ENCODE measurements at places on chromosomes 13 and 19.
A peak's percentile ranks its signal among the peaks of the same experiment; 100 is the strongest.

GRCh38 chr13:43494206-43494605 is 292.6 kb downstream of the ENOX1 start:
- no peak for DNase-seq

DNA sequence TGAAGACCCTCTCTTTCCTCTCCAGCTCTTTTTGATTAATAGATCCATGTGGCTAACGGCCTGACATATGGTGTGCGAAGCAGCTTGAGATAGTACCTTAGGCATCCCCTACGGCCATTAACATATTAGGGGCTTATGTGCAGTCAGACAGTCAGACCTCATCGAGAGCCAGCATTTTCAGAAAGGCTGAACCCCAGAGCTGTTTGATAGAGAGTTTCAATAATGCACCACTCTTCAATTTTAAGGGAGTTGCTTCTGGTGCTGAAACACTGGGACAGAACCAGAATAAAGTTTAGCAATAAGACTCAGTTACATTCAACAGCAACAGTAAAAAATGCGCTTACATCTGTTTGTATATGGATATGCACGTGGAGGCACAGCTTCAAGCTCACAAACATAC is 10.8 kb downstream of the POU4F1 start:
- DNase-seq = no peak

DNA sequence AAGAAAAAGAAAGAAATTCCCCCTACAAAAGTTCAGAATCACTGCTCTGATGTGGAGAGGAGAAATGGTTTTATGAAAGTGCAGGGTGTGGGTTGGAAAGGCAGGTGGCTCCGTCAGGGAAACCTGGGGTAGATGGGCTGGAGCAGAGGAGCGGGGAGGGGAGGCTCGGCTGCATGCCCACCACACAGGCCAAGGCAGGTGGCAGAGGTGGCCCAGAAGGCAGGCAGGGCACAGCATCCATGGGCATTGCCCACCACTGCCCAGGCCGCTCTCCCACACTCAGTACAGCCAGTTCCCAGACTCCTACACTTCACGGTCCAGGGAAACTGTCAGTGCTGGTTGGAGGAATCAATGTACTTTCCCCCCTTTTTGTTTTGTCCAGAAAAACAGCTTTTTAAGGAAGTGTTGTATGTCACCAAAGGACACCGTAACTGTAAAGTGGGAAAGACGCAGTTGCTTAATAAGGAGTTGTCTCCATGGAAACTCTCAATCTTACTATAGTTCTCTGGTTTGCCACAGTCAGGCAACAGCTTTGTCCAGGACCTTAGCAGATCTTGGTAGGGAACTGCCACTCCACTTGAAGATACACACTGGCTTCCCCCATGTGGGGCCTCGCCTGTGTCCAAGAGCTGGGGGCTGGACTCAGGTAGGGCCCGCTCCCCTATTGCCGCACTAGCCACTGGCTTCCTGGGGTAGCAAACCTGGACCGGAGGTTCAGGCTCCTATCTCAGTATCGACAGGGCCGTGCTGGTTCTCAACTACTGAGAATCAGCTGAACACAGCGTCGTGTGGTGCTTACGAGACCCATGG is 82.9 kb downstream of the RAB20 start:
- DNase-seq = peak; percentile 75

DNA sequence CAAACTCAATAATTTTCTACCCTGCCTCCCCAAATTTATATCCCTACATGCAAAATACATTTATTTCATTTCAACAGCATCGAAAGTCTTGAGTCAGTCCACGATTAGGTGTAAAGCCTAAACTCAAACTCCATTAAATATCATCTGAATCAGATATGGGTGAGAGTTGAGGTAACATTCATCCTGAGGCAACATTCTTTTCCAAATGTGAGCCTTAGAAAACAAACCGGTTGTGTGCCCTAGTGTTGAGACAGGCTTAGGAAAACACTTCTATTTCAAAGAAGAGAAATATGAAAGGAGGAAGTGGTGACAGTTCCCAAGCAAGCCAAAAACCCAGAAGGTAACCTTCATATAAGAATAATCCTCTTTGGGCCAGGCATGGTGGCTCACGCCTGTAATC is 12.1 kb upstream of the ZNF441 start:
- DNase-seq = no peak

DNA sequence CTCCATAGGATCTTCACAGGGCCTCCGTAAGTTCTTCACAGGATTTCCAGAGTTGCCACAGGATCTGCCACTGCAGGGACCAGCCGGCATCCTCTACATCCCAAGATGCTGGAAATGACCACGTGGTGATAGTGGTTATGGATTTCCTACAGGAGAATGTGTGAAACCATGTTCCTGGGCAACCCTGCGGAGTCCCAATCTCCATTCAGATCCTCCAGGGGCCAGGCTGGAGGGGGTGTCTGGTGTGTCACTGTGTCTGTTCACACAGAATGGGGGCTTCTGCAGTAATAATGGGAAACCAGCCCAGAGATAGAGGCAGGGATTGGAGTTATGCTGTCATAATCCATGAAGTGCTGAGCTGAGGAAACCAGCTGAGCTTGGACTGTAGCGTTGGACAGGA is 8.6 kb downstream of the LILRA6 start:
- no peak for DNase-seq

DNA sequence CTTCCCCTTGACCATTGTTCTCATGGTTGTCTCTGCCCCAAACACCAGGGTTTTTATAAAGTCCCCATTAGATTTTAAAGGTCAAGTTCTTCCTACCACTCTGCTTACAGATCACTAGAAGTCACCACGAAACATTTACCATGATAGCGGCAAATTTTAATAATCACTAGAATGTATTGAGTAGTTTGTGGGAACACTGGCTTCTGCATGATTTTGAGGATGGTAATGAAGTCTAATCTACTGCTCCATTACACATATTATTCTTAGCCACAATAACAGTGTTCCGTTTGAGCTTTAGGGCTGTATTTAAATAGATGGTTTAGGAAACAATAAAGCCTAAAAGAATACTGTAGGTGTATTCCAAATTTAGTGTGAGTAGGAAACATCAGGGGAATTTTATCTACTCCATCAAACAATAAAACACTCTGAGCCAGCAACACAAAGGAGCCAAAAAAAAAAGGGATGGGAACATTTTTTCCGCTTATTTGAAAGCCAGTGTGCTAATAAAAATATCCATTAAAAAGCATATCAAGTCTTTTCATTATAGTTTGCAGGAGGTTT is 49.7 kb downstream of the KLF12 start:
- DNase-seq = no peak

GRCh38 chr19:17289489-17289888 is 7.8 kb downstream of the ANKLE1 start:
- peak; percentile 79 for DNase-seq

DNA sequence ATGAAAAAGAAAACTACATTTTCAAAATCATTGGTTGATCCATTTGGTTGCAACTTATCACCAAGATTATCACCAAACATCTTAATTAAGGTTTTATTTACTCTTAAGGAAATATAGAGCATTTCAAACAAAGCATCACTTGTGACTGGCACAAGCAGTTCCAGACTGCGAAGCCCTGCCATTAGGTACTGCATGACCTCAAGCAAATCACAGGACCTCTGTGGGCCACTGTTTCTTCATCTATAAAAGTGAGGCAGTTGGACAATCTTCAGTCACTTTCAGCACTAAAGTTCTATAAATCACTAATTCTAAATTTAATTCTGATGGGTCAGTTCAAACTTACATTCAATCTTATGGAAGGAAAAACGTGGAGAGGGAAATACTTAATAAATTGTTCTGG is 2.0 kb downstream of the ELF1 start:
- peak; percentile 70 for DNase-seq

- peak; percentile 10 for DNase-seq
Observed at GRCh38 chr19:49988433-49988832, 27.5 kb upstream of the SIGLEC11 start.

DNA sequence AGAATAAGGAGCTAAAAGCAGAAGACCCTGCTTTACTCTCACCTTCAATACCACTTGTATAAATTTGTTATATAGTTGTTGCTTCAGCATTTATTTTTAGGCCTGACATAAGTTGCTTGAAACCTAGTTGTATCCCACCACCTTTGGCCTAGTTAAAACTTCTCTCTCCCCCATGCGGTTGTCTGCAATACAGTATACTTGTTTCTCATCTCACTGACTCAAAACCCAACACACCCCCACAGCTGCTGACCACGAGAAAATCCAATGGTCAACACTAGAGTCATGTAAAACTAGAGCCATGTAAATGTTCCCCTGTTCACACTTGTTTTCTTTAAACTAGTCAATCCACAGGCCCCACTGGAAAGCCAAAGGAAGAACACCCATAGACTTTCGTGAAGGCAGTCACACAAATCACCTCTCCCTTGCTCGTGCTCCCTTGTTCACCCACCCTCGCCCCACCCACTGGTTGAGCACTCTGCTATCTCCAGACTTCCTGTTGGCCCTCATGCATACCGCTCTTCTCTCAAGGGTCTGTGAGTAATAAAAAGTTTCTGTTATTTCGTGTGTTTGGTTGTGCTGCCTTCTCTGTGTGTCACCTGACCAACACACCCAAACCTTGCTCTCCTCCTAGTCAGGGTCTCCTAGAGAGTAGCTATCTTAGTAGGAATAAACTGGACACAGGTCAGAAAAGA is 12.9 kb upstream of the CCDC169 start:
- DNase-seq = peak; percentile 7

- no peak for DNase-seq
Observed at GRCh38 chr19:58586133-58586765, 13.1 kb upstream of the MZF1 start.

DNA sequence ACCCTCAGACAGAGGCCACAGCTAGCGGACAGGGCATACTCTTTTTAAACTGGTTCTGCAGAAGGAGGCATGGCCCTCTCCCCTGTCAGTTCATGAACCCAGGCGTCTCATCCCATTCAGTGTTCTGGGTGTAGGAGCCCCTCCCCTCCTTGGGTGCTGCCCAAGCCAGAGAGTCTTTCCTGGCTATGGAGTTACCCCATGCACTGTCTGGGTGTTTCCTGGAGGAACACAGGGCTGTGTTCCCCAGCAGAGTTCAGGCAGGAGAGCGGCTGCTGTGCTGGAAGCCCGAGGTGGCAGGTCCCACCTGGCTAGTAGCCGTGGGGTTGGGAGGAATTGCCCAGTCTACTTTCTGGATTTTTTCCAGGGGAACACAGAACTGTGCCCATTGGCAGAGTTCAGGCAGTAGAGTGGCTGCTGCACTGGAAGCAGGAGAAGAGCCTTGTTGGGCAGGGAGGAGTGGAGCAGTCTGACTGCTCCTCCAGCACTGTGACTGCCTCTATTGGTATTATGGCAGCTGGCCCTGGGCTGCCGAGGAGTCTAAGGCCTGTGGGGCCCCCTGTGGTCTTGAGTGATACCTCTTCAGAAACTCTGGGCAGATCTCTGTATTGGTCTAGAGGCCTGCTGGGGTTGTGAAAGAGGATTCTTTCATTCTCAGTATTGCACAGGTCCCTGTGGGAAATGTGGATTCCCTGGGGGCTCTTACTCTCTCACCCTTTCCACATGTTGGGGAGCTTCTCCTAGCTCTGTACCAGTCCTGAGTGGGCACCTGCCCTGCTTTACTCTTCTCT is 168.3 kb downstream of the PCDH20 start:
- DNase-seq = no peak

GRCh38 chr13:85896516-85897450 is 97.6 kb upstream of the SLITRK6 start:
- no peak for DNase-seq

DNA sequence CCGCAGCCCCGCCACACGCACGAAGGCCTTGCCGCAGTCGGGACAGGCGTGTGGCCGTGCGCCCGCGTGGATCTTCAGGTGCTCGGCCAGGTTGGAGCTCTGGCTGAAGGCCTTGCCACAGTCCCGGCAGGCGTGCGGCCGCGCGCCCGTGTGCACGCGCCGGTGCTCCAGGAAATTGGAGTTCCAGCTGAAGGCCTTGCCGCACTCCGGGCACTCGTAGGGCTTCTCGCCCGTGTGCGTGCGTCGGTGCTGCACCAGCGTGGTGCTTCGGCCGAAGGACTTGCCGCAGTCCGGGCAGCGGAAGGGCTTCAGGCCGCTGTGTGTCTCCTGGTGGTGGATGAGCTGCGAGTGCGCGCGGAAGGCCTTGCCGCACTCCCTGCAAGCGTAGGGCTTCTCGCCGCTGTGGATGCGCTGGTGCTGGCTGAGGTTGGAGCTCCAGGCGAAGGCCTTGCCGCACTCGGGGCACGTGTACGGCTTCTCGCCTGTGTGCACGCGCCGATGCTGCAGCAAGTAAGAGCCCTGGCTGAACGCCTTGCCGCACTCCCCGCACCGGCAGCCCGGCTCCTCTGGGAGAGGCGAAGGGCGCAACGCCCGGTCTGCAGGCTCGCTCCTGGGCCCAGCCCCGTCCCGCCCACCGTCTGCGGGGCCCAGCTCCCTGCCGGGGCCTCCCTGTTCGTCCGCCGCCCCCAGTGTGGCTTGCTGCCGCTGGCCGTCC is 3.6 kb upstream of the A1BG start:
- DNase-seq = no peak

DNA sequence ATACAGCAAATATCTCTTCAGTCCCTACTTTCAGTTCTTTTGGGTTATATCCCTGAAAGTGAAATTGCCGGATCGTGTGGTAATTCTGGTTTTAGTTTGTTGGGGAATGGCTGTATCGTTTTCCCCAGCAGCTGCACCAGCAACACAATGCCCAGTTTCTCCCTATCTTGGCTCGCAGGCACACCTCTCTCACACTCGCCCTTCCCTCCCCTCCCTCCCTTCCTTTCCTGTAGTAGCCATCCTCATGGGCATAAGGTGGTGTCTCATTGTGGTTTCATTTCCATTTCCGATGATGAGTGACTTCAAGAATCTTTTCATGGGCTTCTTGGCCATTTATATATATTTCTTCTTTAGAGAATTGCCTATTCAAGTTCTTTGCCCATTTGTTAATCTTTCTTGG is 8.6 kb upstream of the GPR18 start:
- DNase-seq = no peak

DNA sequence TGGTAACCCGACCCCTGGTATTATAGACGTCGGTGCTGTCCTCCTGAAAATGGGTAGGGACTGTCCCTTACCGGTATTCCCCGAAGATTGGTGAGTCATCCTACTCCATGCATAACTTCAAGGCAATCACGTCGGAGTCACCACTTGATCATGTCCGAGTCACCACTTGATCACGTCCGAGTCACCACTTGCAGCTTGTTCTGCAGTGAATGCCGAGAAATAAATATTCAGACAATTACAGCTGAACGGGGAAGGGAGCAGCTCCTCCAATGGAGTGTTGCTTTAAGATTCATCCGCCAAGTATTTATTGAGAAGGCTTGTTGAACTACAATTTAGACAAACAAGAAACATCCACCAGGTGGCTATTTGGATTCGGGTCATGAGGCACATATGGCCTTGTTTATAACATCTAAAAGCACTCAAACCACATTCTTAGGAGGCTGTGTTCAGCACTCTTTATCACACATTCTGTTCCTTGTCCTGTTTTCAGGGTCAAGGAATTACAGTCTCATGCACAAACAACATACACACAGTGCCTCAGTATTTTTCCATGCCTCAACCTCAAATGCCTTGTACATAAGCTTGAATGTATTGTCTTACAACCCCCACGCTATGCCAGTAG is 43.1 kb downstream of the ZNF726 start:
- no peak for DNase-seq

- DNase-seq = peak; percentile 35
Observed at GRCh38 chr19:6730153-6730804, 7.1 kb downstream of the GPR108 start.
